ENCODE measurements at places on chromosomes 11 and 22.

DNA sequence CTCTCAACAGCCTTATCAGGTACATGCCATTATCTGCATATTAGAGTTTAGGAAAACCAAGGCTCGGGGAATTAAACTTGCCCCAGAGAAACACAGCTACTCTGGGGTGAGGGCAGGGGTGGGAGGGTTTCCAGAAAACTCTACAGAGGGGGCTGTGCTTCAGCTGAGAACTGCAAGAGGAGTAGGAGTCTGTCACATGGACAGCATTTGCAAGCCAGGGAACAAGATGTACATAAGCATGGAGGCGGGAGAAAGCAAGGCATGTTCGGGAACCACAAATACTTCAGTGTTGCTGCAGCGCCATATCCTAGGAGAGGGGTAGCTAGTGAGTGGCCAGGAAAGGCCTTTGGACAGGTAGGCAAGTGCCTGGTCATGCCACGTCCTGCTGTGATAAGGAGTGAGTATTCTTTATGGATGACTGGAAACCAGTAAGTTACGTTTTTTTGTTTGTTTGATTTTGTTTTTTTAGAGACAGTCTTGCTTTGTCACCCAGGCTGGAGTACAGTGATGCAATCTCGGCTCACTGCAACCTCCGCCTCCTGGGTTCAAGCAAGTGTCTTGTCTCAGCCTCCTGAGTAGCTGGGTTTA, 57.2 kb downstream of the GRAMD1B start:
- no peak for DNase-seq

DNA sequence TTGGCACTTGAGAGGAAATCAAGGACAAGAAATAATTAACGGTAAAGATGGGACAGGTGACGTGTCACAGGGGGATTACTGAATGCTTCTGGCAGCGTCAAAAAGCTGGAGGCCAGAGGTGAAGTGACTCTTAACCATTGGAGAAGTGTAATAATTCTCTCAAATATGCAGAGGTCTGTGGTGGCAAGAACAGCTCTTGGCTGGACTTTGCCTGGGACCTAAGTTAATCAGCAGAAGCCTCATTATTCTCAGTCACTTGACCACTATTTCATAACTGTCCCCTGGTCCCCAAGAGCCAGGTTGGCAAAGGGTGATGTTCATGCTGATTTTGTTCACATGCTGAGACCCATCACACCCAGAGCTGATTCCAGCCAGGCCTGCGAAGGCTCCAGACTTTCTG, 72.9 kb downstream of the TIMP3 start:
- DNase-seq, result no peak

- no peak for DNase-seq
These were observed 12.1 kb downstream of the CCDC87 start for GRCh38 chr11:66580803-66581202.

- no peak for DNase-seq
These were observed 169.2 kb upstream of the CCDC90B start for GRCh38 chr11:83455356-83455755.

DNA sequence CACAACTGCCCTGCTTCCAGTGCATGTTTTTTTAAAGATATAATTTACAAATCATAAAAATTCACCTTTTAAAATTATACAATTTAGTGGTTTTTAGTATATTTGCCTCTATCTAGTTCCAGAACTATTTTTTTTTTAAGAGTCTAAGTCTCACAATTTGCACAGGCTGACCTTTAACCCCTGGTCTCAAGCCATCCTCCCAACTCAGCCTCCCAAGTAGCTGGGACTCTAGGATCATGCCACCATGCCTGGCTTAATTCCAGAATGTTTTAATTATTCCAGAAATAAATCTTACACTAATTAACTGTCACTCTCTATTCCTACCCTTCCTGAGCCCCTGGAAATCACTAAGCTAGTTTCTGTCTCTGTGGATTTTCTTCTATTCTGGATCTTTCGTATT, 1.4 kb upstream of the ARCN1 start:
- DNase-seq, result no peak

DNA sequence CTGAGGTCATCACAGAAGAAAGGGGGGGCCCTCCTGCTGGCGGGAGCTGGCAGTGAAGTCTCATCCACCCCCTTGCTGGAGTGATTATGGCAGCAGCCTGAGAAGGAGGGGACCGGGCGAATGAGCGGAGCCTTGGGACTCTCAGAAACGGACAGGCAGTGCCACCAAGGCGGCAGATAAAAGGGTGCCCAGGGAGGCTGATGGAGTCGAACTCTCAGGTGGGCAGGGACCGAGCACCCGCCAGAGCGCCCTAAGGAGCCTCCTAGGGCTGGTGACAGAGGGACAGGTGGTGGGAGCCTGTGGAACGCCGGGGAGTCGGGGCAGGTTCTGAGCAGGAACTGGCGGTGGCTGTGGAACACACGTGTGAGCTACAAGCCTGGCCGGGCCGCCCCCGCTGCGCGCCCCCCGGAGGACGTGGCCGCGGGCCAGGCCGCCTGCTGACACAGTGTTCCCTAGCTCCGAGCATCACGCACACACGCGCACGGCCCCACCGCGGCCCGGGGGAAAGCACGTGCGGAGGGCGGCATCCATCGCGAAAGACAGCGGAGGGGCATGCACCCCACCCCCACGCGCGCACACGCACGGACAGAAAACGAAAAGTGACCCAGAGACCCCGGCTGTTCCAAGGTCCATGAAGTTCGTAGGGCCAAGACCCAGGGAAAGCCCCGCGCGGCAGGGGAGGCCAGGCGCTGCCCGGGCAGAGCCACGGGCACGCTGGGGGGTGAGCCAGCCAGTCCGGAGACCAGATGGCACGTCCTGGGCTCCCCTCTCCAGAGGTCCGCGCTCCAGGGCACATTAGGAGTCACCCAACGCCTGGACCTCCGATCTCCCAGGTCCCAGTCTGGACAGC, 1.0 kb downstream of the VWCE start:
- peak; percentile 4 for DNase-seq

- no peak for DNase-seq
These were observed 73.7 kb downstream of the ABTB2 start for GRCh38 chr11:34284156-34284555.

DNA sequence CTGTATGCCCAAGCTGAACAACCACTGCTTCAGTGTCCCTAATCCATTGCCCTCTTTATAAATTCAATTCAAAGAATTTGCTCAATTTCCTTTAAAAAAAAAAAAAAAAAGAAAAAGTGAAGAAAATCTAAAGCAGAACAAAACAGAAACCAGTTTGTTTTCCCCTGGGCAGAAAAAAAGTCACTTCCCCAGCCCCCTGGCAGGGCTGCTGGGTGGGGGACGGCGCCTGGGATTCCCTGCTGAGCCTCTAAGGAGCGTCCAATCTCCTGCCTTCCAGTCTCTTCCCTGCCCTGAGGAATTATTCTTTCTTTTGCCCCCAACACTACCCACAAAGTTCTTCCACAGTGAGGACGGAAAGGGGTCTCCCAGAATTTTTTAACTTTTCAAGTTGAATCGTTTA, 23.9 kb downstream of the DKK3 start:
- DNase-seq, result no peak
